ENCODE measurements at places on chromosomes 6 and 20.
A peak's percentile ranks its signal among the peaks of the same experiment; 100 is the strongest.

GRCh38 chr6:111668410-111668809, 62.7 kb upstream of the TRAF3IP2 start:
- no peak for DNase-seq

DNA sequence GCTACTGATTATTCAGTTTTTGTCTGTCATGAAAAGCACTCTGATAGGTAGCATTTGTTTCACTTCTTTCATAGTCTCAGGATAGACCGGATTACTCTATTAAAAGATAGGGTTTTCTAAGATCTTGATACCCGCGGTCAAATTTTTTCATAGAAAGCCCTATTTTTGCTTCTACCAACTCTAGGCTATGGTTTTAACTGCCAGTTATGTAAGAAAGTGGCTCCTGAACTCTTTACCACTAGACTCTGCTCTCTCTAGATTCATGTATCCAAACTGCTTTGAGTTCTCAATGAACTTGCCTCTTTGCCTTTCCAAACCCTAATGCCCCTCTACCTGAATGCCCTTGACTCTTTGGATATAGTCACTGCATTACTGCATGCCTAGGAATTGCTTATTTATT, 70.3 kb downstream of the HIVEP1 start:
- no peak for DNase-seq

DNA sequence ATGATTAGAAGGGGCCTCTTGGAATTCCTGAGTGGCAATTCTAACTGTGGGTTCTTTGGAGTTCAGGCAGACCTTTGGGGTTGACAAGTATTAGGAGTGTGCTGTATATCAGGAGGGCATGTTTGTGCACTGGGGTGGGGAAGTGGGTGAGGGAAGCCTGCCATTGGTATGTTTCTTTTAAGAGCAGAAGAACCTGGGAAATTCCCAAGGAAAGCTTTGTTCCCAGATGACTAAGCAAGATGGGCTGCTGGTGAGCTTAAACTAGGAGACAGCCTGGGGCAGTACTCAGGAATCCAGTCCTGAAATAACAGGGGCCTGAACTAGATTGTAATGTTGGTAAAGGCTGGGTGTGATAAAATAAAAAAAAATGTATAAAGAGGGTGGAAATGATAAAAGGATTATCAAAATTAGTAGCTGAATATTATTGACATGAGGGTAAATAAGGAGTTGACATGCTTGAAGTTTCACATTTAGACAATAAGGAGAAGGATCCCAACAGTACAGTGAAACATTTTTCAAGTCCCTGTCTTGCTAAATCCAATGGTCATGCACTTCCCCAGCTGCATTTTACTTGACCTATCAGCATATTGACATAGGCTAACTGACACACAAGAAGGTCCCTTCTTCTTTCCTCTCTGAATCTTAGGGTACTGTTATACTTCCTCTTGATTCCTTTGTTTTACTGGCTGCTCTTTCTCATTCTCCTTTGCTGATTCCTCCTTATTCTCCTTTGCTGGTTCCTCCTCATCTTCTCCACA, 18.4 kb upstream of the IFNGR1 start:
- no peak for DNase-seq

GRCh38 chr6:160685762-160686450, 16.1 kb upstream of the PLG start:
- DNase-seq: no peak

GRCh38 chr20:39412091-39412490, 449.9 kb downstream of the DHX35 start:
- DNase-seq: no peak

- DNase-seq: no peak
These were observed 70.0 kb upstream of the SRSF6 start for GRCh38 chr20:43387737-43388136.

- DNase-seq: peak; percentile 8
These were observed 1176.8 kb upstream of the ADGRB3 start for GRCh38 chr6:67458265-67458664.

DNA sequence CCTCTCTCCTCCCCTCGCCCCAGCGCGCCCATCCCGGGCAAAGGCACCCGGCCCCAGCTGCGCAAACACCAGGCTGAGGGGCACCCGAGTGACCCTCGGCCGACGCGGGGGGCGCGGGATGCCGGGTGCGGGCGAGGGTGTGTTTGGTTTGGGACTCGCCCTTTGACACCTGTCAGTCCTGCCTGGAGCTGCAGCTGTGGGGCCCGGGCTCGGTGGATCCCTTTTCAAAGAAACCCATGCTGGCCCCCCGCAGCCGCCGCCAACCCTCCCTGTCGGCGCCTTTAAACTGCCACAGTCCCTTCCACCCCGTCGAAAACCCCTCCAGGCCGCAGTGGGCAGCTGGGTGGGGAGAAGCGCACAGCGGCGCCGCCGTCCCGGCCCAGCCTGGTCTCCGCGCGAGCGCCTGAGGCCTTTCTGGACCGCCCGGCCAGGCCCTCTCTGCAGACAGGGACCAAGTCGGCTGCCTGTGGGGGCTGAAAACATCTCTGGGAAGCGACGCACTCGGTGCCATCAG, 5.5 kb downstream of the FOXQ1 start:
- no peak for DNase-seq

GRCh38 chr6:128168244-128168643, 267.4 kb upstream of the THEMIS start:
- no peak for DNase-seq

GRCh38 chr6:170313716-170314295, 7.2 kb downstream of the FAM120B start:
- no peak for DNase-seq

- DNase-seq: no peak
These were observed 84.9 kb upstream of the TGM3 start for GRCh38 chr20:2210646-2211552.

- DNase-seq: no peak
These were observed 7.7 kb downstream of the MPC1 start for GRCh38 chr6:166375013-166375412.
